ENCODE measurements at places on chromosomes 7 and 10.

GRCh38 chr7:1704811-1705738 lies 35.0 kb downstream of the ELFN1 start:
- no peak for DNase-seq

GRCh38 chr7:157703534-157704195 lies 366.9 kb downstream of the DNAJB6 start:
- DNase-seq, result no peak

- DNase-seq, result no peak
Measured at GRCh38 chr10:32005050-32005449, 51.2 kb downstream of the KIF5B start.

DNA sequence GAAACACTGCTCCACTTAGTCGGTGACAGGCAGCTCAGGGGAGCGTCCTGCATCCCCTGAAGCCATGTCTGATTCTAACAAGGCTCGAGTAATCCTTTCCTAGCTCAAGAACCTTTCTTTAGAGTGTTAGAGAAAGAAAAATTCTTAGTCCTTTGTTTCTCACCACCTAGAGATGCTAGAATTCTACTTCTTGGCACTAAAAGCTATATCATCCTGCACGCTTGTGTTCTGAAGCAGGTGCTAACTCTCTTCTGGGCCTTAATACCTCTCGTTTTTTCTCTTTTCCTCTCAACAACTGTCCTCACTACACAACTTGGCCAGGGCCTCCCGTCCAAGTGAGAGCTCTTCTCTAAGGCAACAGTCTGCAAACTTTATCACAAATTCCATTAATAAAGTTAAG lies at the start of gene LYZL2:
Gene LYZL2 (minus strand): TSS at position 101 of the 400 bp plus-strand sequence. CDS start 2,838 bp downstream, outside the sequence.
- DNase-seq, result no peak

- DNase-seq, result no peak
Measured at GRCh38 chr7:2781636-2782035, 62.5 kb downstream of the GNA12 start.

DNA sequence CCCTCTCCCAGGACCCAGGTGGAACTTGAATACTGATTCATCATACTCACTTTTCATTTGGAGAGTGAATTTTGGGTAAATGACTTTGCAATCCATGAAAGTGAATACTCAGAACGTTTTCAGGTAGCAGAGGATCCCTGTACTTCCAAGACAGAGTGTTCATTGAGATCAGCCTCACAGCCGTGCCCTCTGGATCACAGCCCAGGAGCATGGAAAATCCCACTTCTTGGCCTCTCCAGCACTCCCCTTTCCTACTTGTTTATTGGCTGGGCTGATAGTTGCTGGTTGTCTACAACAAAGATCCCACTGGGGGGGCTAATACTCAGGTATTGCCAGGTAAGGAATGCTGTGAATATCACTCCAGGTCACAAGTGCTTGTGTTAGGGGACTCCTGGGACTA lies 5.9 kb downstream of the GCK start:
- no peak for DNase-seq

DNA sequence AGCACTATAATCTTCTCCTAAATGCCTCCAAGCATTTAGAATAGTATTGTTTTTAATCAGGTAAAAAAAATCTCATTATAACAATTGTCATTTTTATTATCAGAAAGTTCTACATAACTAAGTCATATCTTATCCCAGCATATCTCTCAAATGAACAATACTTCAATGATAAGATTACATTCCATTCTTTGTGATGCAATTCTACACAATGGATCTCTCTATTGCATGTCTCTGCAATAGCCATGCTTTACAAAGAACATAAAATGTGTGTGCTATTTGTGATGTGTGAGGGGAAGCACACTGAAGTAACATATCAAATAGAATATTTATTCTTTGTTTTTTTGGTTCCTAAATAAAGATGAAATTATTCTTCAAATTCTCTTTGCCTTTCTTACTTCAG lies 195.7 kb downstream of the TSPAN12 start:
- DNase-seq, result no peak

DNA sequence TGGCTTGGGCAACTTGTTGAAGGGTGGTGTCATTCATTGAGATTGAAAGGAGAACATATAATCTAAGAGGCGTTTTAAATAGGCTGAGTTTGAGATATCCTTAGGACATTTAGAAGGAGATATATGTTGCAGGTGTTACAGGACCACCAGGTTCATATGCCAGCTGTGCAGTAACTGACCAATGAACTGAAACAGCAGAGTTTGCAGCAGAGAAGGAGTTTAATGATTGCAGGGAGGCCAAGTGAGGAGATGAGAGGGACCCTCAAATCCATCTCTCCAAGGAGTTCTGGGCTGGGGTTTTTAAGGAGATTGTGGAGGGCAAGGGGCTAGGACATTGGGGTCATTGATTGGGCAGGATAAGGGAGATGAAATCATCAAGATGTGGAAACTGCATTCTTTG lies 74.5 kb downstream of the SEC23IP start:
- no peak for DNase-seq

GRCh38 chr7:127840226-127840951 lies 188.4 kb downstream of the SND1 start:
- DNase-seq, result no peak

- DNase-seq, result no peak
Measured at GRCh38 chr7:22823142-22823497, 471 bp upstream of the TOMM7 start.

- DNase-seq, result peak; percentile 58
Measured at GRCh38 chr7:84271543-84271942, 77.0 kb upstream of the SEMA3A start.

DNA sequence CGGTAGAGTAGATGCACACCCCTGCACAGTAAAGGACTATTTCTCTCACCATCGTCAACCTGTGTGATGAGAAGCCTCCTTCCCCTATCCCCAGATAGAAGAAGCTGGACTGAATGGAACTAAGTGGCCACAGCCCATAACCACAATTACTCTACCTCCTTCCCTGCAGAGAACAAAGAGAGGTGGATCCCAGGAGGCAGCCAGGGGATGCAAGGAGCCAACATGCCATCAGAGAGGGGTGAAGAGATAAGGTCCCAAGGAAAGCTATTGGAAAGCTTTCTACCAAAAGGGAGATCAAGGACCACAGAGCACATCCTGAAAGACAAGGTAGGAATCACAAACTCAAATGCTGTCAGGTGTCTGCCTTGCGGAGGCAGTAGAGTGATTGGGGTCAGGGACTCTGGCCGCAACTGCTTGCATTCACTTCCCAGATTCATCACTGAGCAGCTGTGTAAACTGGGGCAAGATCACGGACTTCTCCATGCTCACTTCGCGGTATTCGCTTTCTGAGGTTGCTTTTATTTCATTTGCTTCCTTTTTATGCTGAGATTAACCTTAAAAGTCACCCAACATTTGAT lies 81.6 kb upstream of the MYO3A start:
- no peak for DNase-seq

DNA sequence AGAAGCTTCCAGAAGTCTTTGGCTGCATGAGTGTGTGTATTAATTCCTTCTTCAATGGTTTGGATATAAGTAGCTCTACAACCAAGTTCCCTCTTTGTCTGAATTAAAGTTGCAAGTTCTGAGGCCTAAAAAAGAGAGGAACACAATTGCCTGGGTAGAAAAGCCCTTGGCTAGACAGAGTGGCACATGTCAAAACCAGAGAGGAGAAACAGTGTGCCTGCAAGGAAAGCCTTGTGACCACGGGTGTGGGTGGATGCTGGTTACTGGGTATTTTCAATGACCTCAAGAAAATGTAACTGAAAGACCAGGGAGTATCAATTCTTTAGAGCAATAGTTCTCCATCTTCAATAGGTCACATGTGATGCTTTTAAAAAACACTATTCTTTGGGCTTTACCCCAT lies 148.3 kb downstream of the SVIL start:
- DNase-seq, result no peak

DNA sequence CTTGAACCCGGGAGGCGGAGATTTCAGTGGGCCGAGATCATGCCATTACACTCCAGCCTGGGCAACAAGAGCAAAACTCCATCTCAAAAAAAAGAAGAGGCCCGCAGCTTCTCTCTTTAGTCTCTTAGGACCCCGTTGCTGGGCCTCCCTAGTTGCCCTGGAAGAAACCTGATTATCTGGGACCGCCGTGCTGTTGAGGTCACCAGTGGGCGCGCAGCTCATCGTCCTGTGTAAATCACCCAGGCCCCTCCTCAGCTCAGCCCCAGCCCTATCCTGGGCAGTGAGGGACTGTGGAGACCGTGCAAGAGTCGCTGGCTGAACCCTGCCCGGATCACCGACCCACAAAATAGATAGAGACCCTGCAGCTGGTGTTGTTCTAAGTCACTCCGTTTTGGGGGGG lies 85.0 kb downstream of the UNCX start:
- DNase-seq, result no peak

DNA sequence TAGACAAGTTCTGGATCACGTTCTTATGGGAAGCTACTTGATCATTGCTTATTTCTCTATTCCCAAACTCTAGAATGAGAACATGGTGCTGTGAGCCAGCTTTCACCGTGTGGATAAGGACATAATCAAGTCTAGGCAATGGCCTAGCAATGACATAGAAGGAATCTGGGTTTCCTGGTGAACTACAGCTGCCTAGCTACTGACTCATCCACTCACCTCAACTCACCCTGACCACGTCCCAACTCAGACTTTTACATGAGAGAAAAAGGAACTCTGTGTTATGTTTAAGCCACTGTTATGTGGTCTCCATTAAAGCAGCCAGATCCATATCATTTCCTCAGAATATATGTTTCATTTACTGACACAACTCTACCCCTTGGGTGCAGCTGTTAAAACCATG lies 18.8 kb upstream of the MET start:
- peak; percentile 87 for DNase-seq

DNA sequence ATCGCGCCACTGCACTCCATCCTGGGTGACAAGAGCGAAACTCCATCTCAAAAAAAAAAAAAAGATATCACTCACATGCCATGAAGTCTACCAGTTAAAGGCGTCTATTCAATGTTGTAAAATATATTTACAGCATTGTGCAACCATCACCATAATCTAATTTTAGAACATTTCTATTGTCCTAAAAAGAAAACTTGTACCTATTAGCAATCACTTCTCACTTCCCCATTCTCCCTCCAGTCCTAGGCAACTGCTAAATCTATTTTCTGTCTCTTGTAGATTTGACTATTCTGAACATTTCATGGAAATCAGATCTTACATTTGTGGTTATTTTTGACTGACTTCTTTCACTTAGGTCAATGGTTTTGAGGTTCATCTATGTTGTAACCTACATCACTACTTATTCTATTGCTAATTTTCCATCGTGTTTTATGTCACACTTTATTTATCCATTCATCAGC lies 25.2 kb upstream of the OTUD1 start:
- DNase-seq, result no peak

GRCh38 chr10:63103971-63104409 lies 29.1 kb upstream of the NRBF2 start:
- no peak for DNase-seq

DNA sequence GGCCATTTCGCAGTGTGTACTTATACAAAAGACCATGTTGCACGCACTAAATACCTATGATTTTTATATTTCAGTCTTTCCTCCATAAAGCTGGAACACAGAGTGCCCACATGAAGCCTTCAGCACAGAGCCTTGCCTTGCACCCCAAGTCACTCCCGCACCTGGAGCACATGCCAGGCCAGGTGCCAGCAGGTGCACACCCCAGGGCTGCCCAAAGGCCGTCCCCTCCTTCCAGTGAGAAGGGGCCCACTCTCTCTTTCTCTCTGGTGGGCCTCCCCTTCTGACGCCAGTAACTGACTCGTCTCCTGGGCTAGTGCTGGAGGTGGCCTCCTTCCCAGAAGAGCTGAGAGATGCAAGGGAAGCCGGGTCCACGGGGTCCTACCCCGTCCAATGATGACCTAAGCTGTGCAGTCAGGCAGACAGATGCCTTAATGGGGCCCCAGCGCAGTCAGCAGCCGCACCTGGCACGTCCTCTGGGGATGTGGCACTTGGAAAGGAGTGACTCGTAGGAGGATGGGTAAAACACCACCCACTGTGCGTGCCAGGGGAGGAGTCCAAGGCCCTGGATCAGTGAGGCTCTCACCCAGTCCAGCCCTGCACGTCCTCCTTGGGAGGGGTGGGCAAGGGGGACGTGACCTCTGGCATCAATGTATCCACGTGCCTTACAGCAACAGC lies 17.7 kb upstream of the SHH start:
- no peak for DNase-seq

- DNase-seq, result peak; percentile 12
Measured at GRCh38 chr10:88389456-88389855, 193.7 kb downstream of the RNLS start.

- DNase-seq, result no peak
Measured at GRCh38 chr10:19719284-19719683, 96.9 kb upstream of the PLXDC2 start.

DNA sequence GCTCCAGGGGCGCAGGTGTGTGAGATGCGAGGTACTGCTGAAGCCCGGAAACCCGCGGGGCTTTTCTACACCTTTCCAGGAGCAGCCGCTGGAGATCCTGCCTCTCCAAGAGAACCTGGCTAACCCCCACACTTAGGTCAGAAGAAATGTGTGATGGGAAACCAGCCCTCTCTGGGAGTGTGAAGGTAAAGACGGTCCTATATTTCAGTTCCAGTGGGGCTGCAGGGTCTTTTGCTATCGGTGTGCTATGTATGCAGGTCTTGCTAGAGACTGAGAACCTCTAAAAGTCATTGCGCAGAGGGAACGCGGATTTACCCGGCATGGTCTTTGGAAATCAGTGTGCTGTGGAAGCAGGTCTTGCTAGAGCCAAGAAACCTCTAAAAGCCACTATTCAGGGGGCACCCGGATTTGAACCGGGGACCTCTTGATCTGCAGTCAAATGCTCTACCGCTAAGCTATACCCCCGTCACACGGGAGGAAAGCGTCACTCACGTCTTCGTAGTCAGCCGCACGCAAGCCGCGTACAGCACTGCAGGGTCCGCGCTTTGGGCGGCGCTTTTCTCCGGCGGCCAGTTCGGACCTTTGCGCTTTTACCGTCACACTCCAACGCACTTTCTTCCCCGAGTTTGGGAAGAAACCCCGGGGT lies 46.0 kb downstream of the ZNF777 start:
- DNase-seq, result peak; percentile 57

GRCh38 chr10:5538892-5539651 lies 14.3 kb downstream of the CALML3 start:
- DNase-seq, result no peak

GRCh38 chr10:84244651-84245270 lies at the start of gene RGR:
Gene RGR, plus strand, starts transcription at chr10:84245053. Its CDS starts 38 bp downstream, at chr10:84245091.
- DNase-seq, result no peak

GRCh38 chr7:151246102-151246850 lies 2.2 kb downstream of the SMARCD3 start:
- DNase-seq, result no peak

DNA sequence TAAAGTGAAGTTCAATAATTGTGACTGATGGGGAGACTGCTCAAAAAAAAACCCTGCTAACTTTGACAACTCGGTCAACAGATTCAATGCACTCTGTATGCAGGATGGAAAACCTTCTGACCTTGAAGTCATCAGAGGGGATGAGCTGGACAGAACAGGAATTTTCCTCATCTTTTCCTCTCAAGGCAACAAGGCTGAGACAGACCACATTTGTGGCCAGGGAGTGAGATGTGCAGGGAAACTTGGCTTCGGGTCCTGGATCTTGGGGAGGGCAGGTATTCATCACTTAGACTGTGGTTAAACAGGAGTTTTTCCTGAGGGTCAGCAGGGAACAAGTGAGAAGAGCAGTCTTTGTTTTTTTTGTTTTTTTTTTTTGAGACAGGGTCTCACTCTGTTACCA lies 100.6 kb downstream of the BAMBI start:
- DNase-seq, result no peak

GRCh38 chr10:119313644-119314043 lies 106.3 kb downstream of the GRK5 start:
- no peak for DNase-seq

Data from epithelial cell of proximal tubule (primary cell).